ENCODE measurements at places on chromosomes 7 and 10.
A peak's percentile ranks its signal among the peaks of the same experiment; 100 is the strongest.

DNA sequence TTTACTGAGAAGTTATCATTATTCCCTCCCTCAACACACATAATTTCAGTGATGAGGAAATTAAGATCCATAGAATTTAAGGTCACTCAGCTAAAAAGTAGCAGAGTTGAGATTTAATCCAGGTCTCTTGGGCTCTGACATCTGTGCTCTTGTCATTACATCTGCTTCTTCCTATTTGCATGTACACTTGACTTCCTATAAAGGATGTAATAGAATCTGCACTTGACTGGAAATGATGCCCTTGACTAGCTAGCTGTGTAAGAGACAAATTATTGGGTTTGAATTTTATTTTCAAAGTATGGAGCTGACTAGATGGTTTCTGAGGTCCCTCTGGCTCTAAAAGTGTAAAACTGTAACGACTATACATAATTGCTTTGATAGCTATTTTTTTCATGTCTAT is 59.5 kb downstream of the AGK start:
- no peak for DNase-seq

GRCh38 chr7:158310924-158311666 is 276.5 kb downstream of the PTPRN2 start:
- DNase-seq = no peak

GRCh38 chr7:29292886-29293658 is 98.5 kb downstream of the CHN2 start:
- DNase-seq = no peak

GRCh38 chr10:127576740-127577161 is 27.6 kb downstream of the NPS start:
- peak; percentile 49 for DNase-seq
